Stimulated activated CD4-positive, alpha-beta T cell treated with anti-CD3 and anti-CD28 coated beads, TNF-alpha, amount 100 ng/mL, for 24 hours (primary cell): ENCODE measurements at places on chromosomes 6 and 20.

DNA sequence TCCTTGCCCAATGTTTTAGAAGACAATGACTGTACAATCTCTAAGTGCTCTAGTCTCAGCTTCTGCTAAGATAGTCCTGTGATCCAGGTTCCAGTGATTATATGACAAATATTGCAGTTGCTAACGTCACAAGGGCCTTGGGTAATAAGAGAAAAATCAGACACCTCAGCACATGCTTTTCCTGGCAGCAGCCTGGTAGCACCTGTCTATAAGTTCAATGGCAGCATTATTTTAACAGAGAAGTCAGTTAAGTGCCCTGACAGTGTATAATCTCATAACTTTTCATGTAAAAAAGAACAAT, 121.3 kb upstream of the BCLAF1 start:
- DNase-seq = no peak

- DNase-seq = no peak
These were observed 145.2 kb downstream of the REV3L start for GRCh38 chr6:111337829-111338236.

GRCh38 chr6:132817554-132818403, 3.4 kb downstream of the RPS12 start:
- DNase-seq = no peak

DNA sequence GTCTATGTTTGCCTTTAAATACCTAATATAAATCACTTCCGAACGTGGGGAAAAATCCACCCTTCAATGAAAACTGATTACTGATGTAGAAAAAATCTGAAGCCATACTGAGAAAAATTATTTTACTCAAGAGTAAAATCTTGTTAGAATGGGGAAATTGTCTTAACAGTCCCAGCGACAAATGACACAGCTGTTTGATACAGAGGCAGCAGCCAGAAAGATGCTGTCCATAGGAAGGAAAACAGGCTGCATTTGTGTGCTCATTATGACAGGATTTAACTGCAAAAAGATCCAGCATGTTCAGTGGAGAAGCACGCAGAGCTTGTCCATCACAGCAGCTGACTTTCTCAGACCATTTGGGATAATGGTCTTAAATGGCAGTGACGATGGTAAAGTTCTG, 443.0 kb downstream of the TFAP2B start:
- no peak for DNase-seq

- DNase-seq = no peak
These were observed 251.0 kb downstream of the SYNE1 start for GRCh38 chr6:152386131-152386530.

DNA sequence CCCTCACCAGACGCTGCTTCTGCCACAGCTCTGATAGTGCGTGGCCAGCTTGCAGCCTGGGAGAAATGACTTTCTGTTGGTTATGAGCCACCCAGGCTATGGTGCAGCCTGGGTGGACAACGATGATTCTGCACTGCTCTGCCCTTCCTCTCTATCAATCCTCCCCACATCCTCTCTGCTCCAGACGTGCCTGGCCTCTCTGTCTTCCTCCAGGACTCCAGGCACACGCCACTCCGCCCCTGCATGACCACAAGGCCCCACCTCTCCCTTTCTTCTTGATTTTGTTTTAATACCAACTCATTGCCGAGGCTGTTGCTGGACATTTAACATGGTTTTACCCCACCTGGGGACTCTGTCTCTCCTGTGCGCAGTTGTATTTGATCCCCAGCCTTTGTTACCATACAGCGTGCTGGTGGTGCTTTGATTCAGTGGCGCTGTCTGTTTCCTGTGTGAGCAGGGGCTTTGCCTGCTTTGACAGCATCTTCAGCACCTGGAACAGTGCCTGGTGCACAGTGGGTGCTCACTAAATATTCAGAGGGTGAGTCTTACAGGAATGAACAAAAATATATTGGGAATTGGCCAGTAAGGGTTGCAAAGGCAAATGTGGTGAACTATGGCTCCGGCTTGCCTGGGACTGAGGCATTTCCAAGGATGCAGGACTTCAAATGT, 280.9 kb downstream of the CDH26 start:
- no peak for DNase-seq

- DNase-seq = no peak
These were observed at the start of gene DOK5 for GRCh38 chr20:54475334-54476168. TSS of gene DOK5 (plus strand) at chr20:54475593. CDS start at chr20:54475947, 354 bp downstream.
